ENCODE measurements at places on chromosomes 3 and 15.

GRCh38 chr15:99121691-99122410 lies 17.0 kb downstream of the SYNM start:
- DNase-seq, result no peak

- DNase-seq, result no peak
Measured at GRCh38 chr15:96052572-96053030, 277.9 kb upstream of the NR2F2 start.

DNA sequence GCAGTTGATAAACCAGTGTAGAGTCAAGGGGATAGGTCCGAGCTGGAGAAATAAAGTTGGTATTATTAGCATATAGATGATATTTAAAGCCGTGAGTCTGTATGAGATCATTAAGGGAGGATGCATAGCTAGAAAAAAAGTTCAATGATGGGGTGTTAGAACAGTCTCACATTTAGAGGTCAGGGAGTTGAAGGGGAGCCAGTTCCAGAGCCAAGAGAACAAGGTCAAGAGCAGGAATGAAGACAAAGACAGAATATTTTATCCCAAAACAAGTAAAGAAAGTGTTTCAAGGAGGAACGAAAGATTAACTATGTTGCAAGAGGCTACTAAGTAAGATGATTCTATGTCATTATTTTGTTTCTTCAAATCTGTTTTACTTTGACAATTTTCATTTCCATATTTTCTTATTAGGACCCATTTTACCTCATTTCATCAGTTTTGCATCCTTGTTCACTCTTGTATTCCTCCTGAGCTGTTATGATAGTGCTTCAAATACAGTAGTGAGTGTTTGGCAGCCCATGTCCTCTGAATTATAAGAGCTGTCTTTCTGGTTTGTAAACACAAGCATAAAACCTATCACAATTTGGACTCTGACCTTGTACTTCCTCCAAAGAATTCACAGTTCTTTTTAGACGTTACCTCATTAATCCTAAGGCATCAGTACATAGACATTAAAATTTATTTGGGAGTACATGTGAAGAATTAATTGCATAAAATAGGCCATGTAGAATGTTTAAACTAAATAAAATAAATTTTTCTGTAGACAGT lies 695.7 kb upstream of the NECTIN3 start:
- DNase-seq, result peak; percentile 9

GRCh38 chr3:127711896-127712295 lies 39.1 kb downstream of the ABTB1 start:
- no peak for DNase-seq

- no peak for DNase-seq
Measured at GRCh38 chr3:103968131-103968530, 1398.6 kb upstream of the ALCAM start.

DNA sequence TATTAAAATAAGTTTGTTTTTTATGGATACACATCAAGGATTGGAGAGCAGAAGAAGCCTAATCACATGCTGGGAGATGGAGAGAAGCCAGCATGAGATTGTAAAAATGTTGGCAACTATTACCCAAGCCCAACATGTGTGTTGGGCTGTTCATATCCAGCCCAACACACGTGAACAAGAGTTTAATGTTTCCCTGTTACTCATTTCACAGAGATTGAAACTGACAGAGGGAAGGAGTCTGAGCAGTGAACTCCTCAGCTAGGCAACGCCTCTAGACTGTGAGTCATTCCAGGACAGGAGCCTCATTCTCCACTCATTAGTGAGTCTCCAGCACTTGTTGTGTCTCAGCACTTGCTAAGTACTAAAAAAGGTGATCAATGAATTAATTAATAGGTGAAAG lies 43.2 kb upstream of the CMSS1 start:
- no peak for DNase-seq

All from Caco-2 (cell line).